ENCODE measurements at places on chromosomes 16 and 17.

GRCh38 chr16:23290189-23291062, 11.7 kb upstream of the SCNN1B start:
- DNase-seq = no peak

GRCh38 chr17:8557176-8557806, 73.2 kb downstream of the MYH10 start:
- DNase-seq = no peak

GRCh38 chr16:68363658-68364521, 53.1 kb downstream of the PRMT7 start:
- no peak for DNase-seq

DNA sequence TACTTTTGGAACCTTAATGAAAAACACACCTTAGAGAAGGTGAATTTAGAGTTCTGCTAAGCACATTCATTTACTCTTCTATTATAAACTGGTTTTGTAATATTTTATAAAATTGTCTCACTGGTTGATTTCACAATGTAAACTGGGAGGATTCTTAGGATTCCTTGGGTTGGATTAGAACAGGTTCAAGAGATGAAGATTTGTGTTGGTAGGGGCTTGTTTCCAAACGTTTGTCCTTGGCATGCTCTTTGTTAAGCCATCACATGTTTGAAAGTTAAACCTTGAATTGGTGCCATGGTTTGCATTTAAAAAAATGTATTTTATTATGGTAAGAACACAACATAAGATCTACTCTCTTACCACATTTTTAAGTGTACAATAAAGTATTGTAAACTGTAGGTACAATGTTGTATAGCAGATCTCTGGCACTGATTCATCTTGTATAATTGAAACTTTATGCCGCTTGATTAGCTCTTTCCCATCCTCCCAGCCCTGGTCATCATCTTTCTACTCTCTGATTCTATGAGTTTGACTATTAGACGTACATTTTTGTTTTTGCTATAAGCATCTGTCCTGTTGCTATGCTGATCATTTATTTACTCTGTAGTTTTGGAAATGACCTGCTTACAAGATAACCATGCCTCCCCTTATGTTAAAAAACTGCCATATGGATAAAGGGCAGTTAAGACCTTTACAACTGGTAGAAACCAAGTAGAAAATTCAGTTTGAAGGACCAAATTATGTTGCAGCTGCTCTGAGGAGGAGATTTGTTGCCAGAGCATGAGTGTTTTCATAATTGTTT, 9.6 kb downstream of the FTO start:
- no peak for DNase-seq

- DNase-seq = no peak
Observed at GRCh38 chr17:77572065-77572601, 386.4 kb upstream of the TNRC6C start.

- no peak for DNase-seq
Observed at GRCh38 chr17:61023996-61024395, 346.3 kb downstream of the BCAS3 start.

GRCh38 chr16:49049191-49049590, 232.4 kb downstream of the CBLN1 start:
- no peak for DNase-seq
